ENCODE measurements at places on chromosomes 1 and 21.

- DNase-seq = no peak
Measured at GRCh38 chr1:210688512-210689234, 360.0 kb downstream of the HHAT start.

DNA sequence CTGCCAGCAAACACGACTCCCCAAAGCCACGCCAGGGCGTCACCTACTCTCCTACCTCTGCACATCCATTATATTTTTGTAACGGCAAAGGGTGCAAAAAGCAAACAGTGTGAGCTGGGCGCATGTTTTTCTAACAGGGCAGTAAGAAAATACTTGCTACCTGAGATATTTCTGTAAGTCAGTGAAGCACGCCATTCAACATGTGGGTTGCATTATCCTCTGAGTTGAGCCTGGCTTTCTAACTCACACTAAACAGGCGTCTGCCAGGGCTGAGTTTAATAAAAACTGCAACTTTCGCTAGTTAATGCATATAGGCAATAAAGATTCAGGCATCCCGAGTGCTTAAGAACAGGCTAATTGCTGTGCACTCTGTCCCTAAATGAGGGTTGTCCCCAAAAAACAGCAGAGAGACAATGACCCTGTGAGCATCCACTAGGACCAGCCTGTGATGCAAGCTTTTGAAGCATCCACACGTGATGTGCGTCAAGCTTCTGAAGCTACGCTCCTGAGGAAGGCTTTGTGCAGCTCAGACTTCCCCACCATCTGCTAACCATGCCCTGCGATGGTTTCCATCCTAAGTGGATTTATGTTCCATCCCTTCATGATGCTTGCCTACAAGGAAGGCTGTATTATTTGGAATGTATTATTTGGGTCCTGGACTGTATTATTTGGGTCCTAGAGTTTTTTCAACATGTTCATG lies 70.0 kb upstream of the SIM2 start:
- DNase-seq = no peak

DNA sequence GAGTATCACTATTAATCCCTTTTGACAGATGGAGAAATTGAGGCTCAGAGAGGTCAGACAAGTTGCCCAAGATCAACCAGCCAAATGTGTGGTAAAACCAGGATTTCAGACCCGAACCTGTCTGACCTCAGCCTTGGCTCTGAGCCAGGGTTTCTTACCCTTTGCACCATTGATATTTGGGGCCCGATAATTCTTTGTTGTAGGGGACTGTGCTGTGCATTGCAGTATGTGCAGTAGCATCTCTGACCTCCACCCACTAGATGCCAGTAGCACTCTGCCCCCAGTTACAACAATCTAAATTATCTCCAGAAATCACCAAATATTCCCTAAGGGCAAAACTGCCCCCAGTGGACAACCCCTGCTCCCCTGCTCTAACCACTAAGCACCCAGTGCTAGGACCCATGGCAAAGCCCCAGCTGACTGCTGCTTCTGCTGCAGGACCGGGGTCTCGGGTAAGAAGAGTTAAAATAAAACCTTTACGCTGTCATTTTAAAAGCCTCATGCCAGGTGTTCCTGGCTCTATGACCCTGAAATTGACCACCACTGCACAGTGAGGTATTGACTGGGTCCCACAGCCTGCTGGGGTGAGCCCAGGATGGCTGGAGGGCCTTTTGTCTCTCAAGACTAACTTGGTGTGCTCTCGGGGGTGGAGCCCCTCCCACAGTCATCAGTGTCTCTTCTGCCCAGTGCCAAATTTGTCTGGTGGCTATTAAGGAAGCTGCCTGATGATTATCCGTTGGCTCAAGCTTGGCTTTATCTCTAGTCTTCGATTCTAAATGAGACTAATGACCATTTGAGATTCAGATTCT lies 5.6 kb upstream of the MAN1C1 start:
- DNase-seq = no peak

GRCh38 chr1:155178441-155179111 lies 4.9 kb downstream of the TRIM46 start:
- DNase-seq = no peak

GRCh38 chr21:35465741-35466140 lies 416.6 kb upstream of the RUNX1 start:
- DNase-seq = no peak

DNA sequence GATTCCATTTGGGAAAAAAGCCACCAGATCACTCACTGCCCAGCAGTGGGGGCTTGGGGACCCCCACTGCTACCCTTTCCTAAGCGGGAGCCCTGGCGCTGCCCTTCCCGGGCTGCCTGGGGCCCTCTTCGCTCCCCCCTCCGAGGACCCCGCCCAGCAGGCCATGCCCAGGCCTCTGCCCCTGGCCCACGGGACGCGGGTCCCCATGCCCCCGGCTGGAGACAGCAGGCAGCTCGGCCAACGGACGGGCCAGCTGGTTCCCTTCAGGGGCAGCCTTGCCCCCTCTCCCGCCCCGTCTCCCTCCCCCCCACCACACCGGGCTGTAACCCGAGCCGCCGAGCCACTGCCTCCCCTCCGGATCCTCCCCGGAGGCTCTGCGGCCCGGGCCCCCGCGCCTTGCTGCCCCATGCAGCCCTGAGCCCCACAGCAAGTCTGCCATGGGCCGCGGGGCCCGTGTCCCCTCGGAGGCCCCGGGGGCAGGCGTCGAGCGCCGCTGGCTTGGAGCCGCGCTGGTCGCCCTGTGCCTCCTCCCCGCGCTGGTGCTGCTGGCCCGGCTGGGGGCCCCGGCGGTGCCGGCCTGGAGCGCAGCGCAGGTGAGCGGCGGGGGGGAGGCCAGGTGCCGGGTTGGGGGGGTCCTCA lies at the start of gene MMP23B:
TSS of gene MMP23B (plus strand) at position 392 of the 639 bp plus-strand sequence. CDS start at position 438, 46 bp downstream.
- no peak for DNase-seq

DNA sequence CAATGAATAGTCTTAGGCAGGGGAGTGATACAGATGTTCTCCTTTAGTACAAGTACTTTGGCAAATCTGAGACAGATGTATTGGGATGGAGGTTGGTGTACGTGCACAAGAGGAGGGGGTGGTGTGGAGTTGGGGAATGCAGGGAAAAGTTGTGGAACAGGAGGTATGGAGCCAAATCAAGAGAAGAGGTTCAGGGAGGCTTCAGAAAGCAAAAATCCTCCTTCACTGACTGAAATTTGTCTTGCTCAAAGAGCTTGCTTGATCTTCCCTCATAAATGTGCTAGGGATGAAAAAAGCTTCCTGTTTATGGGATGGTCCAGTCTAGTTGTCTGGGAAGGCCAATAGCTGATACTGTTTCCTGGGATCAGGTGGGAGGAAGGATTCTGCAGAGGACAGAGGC lies 5.8 kb downstream of the RNF19B start:
- DNase-seq = no peak

GRCh38 chr1:246567646-246568235 lies 1.5 kb downstream of the CNST start:
- no peak for DNase-seq

DNA sequence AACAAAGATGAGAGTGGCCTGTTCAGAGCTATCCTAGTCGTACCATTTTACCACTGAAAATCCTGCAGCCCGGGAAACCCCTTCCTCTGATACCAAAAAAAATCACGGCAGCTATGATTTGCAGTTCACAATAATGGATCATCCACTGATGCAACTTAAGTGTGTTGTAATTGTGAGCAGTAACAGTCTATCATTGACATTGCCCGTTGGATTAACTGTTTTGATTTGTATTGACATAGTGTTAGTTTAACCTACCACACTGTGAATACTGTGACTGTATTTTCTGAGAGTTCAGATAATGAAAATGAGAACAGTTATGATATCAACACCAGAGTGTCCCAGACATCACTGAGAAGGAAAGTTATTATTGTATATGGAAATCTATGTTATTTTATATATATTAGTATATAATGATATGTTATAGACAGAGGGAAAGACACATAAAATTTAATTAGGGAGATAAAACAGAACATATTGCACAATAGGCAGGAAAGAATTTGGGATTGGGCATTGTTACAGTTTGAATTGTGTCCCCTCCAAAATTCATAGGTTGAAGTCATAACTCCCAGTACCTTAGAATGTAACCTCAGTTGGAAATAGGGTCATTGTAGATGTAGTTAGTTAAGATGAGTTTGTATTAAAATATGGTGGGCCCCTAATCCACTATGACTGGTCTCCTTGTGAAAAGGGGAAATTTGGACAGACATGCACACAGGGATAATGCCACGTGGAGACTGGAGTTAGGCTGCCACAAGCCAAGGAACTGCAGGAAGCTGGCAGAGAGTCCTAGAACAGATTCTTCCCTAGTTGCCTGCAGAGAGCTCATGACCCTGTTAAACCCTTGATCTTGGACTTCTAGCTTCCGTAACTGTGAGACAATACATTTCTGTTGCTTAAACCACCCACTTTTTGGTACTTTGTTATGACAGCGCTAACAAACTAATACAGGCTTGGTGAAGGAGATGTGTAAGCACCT lies 54.4 kb downstream of the TLCD4 start:
- no peak for DNase-seq

GRCh38 chr21:45532826-45533360 lies 9.3 kb downstream of the SLC19A1 start:
- DNase-seq = no peak

DNA sequence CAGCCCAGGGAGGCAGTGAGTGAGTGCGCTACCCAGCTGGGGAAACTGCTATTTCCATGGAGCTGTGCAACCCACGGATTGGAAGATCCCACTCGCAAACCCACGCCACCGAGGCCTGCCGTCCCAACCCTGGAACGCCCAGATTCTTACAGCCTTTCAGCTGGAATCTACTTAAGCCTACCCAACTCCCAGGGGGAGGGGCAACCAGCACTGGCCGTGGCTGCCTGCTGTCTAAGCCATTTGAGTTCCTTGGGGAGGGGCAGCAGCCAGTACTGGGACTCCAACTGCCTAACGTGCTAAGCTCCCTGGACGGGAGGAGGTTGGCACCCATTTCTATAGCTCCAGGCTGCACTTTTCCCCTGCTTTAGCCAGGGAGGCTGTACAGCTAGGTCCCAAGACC lies 27.1 kb upstream of the ZNF669 start:
- DNase-seq = no peak

GRCh38 chr1:39473324-39473723 lies 18.1 kb upstream of the BMP8A start:
- no peak for DNase-seq

GRCh38 chr21:44529503-44530125 lies 10.4 kb downstream of the KRTAP10-1 start:
- no peak for DNase-seq

- no peak for DNase-seq
Measured at GRCh38 chr1:219467524-219467923, 145.4 kb downstream of the ZC3H11B start.

DNA sequence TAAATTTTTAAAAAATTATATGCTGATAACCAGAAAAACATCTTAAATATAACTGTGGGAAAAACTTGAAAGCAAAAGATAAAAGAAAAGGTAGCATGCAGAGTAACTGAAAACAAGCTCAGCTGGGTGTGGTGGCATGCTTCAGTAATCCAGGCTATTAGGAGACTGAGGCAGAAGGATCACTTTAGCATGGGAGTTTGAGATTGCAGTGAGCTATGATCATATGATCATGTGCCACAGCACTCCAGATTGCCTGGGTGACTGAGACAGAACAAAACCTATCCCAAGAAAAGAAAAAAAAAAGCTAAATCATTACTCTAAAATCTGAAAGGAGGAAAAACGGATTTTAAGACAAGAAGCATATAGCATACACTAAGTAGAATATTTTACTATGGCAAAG lies 1624.0 kb downstream of the AMY1C start:
- DNase-seq = no peak

- DNase-seq = no peak
Measured at GRCh38 chr1:31653717-31654473, 9.2 kb upstream of the PEF1 start.

- DNase-seq = no peak
Measured at GRCh38 chr1:202145068-202145743, 669 bp upstream of the ARL8A start.
